ENCODE measurements at places on chromosomes 4 and X. TPM values are rescaled to one million over a fixed set of nuclear protein-coding genes. Genes with fewer than 3 reads are reported as not detected.

CFI gene
- total RNA-seq, result 3.0 TPM

KIF4A gene
- total RNA-seq, result 14.6 TPM

RENBP gene
- total RNA-seq, result 9.3 TPM

STK32B gene
- total RNA-seq, result 2.9 TPM

PTPN13 gene
- 8.9 TPM for total RNA-seq

CD38 gene
- total RNA-seq, result 47.6 TPM

GLUD2 gene
- 0.71 TPM for total RNA-seq

SPIN3 gene
- total RNA-seq, result 4.2 TPM

CPEB2 gene
- total RNA-seq, result 4.0 TPM

SNCA gene
- total RNA-seq, result 14.1 TPM

USP26 gene
- 0.05 TPM for total RNA-seq

TMEM271 gene
- 0.05 TPM for total RNA-seq

GYG2 gene
- 0.38 TPM for total RNA-seq

NFKB1 gene
- 42.6 TPM for total RNA-seq

MAGEA10 gene
- total RNA-seq, result not detected

All from thymus (tissue), 14 donors.